ENCODE measurements at places on chromosomes 13 and 19. TPM values are rescaled to one million over a fixed set of nuclear protein-coding genes. Genes with fewer than 3 reads are reported as not detected.

DNA sequence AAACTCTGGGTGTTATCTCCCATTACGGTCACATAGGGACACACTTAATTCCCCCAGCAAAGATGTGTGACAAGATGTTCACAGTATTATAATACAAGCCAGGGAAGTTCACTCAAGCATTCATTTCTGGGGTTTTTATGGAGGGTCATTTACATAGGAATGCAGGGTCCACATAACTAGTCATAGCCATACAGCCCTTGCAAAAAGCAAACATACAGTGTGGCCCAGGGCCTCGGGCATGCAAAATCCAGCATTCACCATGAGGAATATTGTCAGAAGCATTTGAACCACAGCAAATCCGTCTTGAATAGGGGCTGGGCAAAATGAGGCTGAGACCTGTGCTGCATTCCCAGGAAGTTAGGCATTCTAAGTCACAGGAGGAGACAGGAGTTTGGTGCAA is 13.0 kb upstream of the ZNF460 start:
- no peaks in the 10 kb centered on the region for H3K27me3 ChIP-seq
- H3K27ac ChIP-seq = no peak overlapping the region
- H3K4me3 ChIP-seq = no peak overlapping the region
- peaks cover 3% of the 10 kb centered on the region for H3K36me3 ChIP-seq
- no peak for DNase-seq
- H3K4me1 ChIP-seq = no peaks in the 10 kb centered on the region

DNA sequence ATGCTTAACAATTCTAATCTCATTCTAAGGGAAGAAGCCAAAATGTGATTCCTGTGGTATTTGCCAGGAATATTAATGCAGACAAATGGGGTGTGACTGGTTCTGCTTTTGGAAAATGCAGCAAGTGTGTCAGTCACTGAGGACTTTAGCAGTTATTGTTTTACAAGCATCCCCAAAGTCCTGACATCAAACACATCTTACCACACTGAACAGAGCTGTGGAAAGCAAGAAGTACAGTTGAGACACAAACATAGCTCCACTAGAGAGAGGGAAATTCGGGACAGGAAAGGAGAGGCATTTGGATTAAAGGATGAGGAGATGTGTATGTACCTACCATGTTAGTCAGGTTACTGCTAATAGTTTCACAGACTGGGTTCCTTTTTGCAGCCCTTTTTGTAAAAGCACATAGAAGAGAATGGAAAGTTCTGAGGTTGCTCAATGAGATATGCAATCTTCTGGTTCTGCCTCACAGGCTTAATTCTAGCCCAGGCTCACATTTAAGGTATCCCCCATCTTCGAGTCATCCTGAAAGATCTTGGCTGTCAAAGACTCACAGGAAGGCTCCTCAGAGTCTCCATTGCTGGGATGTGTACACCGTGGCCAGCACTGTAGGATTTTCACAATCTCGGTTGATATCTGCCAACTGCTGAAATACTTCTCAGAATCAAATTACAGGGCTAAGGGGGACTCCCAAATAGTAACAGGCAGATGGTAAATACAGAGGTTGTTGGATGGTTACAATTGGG is 316.6 kb downstream of the DNAJC15 start:
- H3K36me3 ChIP-seq = no peaks in the 10 kb centered on the region
- no peak for DNase-seq
- no peak overlapping the region for H3K4me3 ChIP-seq
- H3K4me1 ChIP-seq = no peaks in the 10 kb centered on the region
- H3K27ac ChIP-seq = no peak overlapping the region

METTL21C gene
- total RNA-seq = not detected

DNA sequence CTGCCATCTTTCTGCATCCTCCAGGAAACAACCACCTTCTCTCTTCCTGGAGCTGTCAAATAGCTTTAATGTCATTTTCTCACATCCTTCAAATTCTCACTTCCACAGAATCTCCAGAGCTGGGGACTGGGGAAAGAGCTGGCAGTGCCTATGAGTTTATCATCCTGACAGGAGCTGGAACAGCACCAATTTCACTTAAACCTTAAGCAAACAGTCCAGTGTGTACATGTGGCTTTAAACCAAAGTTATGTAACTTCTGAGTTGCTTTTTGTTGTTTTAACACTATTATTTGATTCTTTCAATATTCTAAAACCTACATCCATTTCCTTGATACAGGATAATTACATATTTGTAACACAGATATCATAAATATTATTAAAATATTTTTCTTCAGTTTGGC is 331.5 kb upstream of the ARGLU1 start:
- no peaks in the 10 kb centered on the region for H3K27me3 ChIP-seq
- H3K36me3 ChIP-seq = no peaks in the 10 kb centered on the region
- H3K4me3 ChIP-seq = no peak overlapping the region
- no peak overlapping the region for H3K27ac ChIP-seq

WDR62 gene
- 22.5 TPM for total RNA-seq

GRCh38 chr19:16224293-16225045 is 26.8 kb downstream of the AP1M1 start:
- H3K27ac ChIP-seq = no peak overlapping the region
- no peaks in the 10 kb centered on the region for H3K4me1 ChIP-seq
- no peak overlapping the region for H3K4me3 ChIP-seq
- no peaks in the 10 kb centered on the region for H3K27me3 ChIP-seq
- DNase-seq = no peak
- H3K36me3 ChIP-seq = peaks cover 68% of the 10 kb centered on the region

FPR3 gene
- not detected for total RNA-seq

All from activated T-helper 2 cell treated with anti-CD3 and anti-CD28 coated beads, Interferon-gamma antibody, Interleukin-2, Interleukin-4, amounts not matched to agents 10 μg/mL and 5 μg/mL and 100 μg/mL, durations not matched to agents 14 hours and 24 hours and 36 hours (primary cell).